ENCODE measurements at places on chromosomes 2 and 18. TPM values are rescaled to one million over a fixed set of nuclear protein-coding genes. Genes with fewer than 3 reads are reported as not detected.
A peak's percentile ranks its signal among the peaks of the same experiment; 100 is the strongest.

C2orf72 gene
- not detected for polyA plus RNA-seq

ASTL gene
- 0.50 TPM for polyA plus RNA-seq

REG1A gene
- not detected for polyA plus RNA-seq

AFF3 gene
- polyA plus RNA-seq: 0.50 TPM

HOXD12 gene
- not detected for polyA plus RNA-seq

CSRNP3 gene
- polyA plus RNA-seq: not detected

HOXD8 gene
- not detected for polyA plus RNA-seq

GALNT14 gene
- not detected for polyA plus RNA-seq

NT5DC4 gene
- polyA plus RNA-seq: not detected

C1QL2 gene
- polyA plus RNA-seq: not detected

REEP1 gene
- polyA plus RNA-seq: not detected

FOXI3 gene
- polyA plus RNA-seq: not detected

TRIM54 gene
- polyA plus RNA-seq: not detected

LINC00305 gene
- not detected for polyA plus RNA-seq

COL4A4 gene
- 0.05 TPM for polyA plus RNA-seq

PLCD4 gene
- 0.25 TPM for polyA plus RNA-seq

DNA sequence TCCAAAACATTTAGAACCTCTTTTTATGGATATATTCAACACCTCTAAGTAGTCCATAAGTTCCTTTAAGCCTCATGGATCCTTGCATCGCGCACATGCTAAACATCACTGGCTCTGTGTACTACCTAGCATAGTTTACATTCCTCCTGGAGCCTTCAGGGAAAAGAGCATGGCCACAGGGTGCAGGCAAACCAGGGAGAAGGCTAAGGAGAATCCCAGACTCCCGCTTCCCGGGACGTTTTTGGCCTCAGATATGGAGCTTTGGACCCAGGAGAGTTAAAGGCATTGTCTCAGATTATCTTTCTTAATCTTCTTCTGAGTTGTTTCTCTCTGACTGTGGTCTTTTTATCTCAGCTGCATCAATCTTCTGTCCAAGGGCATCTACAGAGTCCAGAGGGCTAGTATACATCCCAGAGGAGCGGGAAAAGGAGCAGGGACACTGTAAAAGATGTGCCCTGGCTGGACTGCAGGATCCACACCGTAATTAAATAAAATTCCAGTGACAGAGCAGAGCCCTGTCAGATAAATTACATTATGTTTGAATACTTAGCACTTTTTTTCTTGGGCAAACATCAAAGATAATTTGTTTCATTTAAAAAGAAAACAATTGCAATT lies 36.9 kb downstream of the RIT2 start:
- no peak for DNase-seq

DNA sequence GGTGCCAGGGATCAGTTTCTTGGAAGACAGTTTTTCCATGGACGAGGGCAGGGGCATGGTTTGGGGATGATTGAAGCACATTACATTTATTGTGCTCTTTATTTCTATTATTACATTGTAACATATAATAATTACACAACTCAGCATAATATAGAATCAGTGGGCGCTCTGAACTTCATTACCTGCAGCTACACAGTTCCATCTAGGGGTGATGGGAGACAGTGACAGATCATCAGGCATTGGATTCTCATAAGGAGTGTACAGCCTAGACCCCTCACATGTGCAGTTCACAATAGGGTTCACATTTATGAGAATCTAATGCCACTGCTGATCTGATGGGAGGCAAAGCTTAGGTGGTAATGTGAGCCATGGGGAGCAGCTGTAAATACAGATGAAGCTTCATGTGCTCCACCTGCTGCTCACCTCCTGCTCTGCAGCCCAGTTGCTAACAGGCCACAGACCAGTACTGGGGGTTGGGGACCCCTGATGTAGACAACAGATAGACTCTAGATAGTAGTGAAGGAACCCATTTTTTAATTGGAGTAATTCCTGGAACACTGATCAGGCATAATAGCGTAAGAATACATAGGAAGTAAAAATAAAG lies 41.5 kb upstream of the MC4R start:
- no peak for DNase-seq

GRCh38 chr2:204625135-204625534 lies 79.9 kb downstream of the PARD3B start:
- DNase-seq: no peak

DNA sequence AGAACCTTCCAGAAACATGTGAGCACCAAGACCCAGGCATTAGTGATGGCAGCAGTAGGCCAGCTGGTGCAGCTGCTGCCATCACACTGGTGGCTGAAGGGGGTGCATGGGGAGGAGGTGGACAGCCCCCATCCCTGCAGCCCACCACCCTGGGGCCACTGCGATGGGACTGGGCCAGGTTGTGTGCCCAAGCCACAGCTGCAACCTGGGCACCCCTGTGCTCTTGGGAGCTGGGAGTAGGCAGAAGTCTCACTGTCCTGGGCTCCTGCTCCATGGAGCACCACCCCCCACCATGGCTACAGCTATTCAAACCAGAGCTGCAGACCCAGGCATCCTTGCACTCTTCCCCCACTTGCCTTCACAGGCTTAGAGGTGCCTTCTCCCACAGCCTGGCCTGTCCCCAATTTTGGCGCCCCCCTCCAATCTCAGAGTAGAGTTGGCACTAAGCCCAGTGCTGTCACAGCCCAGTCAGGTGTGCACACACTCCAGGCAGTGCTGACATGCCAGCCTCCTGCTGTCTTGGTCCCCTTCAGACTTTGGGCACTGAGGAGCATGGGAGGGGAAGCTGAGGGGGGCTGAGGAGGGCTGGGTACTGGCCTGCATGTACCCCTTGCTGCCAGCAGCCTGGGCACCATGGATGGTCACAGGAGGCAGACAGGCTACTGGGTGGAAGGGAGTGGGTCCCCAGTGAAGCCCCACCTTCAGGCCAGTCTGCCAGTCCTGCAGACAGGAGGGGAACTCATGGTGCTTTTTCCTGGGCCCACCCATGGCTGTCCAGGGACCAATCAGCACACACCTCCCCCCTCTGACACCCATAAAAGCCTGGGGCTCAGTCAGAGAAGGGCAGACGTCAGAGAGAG lies 67.1 kb downstream of the CYP26B1 start:
- DNase-seq: no peak

DNA sequence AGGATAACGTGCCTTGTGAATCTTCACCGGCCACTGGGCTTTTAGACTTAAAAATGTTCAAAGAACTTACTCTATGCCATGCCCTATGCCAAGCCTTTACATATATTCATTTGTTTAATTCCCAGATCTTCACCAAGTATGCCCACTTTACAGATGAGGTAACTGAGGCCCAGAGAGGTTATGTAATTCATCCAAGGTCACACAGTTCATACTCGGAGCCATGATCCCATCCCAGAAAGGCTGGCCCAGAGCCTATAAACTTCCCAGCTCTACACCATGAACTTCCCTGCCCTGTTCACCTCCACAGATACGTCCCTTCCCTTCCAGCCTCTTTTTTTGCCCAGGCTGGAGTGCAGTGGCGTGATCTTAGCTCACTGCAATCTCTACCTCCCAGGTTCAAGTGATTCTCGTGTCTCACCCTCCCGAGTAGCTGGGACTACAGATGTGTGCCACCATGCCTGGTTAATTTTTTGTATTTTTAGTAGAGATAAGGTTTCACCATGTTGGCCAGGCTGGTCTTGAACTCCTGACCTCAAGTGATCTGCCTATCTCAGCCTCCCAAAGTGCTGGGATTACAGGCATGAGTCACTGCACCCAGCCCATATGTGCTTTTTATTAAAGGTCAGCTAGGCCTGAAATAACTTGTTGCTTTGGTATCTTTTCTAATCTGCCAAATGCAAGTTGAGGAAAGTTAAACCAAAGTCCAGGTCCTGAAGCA lies 44.1 kb downstream of the MTHFD2 start:
- no peak for DNase-seq

DNA sequence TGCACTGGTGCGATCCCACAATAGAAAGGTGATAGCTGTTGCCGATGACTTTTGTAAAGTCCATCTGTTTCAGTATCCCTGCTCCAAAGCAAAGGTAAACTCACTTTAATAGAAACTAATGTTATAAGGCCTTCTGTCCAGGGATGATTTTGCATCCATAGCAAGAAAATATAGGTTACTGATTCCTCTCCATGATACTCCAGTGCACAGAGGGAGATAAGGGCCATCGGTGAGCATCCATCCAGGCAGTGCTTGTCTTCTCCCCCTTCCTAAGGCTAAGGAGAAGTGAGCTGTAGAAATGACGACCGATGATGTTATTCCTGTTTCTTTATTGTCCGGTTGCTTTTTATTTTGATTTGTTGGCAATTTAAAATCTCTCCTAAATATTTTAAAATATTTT lies 32.1 kb downstream of the COX7A2L start:
- DNase-seq: no peak

DNA sequence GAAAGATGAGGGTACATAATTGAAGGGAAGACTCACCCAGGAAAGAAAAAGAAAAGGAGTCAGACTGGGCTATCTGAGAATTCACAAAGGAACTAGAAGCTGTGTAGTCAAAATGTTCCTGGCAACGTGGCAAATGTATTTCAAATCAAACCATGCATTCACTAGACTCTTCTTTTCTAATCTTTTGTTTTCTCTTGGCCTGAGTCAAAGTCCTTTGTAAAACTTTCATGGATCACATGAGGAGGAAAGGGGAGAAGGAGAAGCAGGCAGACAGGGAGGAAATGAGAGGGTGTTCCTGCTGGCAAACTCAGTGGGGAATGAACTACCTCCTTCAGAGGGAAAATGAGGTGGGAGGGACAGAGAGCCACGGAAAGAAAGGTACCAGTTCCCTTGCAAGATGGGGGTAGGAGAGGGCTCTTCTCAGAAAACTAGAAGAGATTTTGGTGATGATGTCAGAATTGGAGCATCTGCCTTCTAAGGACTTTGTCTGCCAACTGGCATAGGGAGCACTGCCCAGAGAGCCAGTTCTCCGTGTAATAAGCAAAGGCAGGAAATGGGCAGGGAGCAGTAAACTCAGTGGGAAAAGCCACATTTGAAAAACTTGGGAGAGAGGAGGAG lies 51.4 kb downstream of the SLC8A1 start:
- no peak for DNase-seq

GRCh38 chr2:237774811-237775553 lies 23.6 kb upstream of the RBM44 start:
- no peak for DNase-seq

DNA sequence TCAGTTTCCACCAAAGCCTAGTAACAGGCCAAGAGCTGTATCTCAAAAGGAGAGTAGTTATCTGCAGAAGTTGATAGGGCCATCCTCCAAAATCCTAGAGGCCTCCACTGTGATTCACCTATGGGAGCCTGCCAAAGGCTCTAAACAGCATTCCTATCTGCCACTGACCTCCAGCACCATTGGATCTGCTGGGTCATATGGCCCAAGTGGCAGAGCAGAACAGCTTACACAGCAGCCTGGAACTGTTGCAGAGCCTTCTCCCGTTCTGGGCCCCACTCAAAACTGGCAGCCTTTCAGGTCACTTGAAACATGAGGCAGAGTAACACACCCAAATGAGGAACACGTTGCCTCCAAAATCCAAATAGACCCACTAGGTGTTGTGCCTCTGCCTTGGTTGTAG lies 345.2 kb upstream of the RND3 start:
- DNase-seq: no peak

DNA sequence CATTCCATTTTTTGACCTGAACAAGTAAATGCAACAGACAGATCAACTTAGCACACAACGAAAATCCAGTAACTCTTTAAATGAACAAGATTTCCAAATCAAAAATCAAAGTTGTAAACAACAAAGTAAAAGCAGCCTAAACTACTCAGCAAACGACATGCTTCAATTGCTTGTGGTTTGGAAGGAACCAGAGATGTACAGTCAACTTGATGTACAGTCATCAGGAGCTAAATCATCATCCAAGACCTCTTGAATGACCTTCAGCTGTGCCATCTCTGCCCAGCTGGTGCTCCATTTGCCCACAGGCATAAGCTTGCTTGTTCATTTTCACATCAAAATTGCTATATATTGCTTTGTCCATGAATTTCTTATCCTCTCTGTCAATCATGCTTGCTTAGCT lies 109.8 kb downstream of the UPP2 start:
- no peak for DNase-seq

DNA sequence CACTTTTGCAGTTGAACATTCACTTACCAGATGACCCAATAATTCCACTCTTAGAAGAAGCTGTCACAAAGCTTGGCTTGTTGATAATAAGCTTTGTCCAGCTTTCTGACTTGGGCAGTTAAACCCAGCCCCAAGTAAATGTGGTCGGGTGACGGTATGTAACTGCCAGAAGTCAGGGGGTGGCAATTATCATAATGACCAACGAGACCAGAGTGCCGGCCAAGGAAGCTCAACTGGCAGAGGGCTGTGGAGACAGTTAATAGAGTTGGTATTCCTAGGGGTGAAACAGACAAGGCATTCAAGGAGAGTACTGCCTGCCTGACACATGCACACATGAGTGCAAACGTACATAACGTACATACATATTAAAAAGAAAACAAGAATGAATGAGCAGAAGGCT lies 116.7 kb downstream of the EIPR1 start:
- no peak for DNase-seq

DNA sequence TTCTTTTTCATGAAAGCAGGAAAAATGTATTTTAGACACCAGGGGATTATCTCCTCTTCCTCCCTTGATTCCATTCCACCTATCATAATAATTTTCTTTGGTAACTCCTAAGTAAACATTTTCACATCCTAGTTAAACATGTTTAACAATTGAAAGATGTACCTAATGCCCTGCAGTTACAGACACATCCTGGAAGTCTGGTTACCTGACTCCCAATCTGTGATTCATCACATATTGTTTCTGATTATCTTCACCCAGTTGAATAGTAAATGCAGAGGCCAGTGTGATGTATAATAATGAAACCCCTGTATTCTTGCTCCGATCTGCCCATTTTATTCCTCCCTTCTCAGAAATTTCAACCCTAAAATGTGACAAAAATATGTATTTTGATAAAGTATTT lies 1237.6 kb upstream of the LRRTM1 start:
- DNase-seq: no peak

DNA sequence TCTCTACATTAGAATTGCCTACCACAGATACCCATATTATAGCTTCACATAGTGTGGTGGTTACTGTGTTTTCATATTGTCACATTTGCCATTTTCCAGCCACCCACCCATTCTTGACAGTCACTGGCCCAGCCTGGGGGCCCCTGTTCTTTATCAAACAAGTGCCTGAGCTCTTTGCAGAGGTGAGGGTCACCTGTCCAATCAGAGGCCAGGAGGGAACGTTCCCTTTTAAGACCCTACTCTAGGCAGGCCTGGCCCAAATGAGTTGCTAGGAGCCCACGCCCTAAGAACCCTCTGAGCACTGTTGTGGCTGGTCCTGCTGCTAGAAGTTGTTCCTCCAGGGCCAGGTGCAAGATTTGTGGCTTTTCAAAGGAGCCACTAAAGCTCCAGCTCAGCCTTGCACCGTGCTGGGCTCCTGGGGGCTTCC lies 5.2 kb downstream of the IL37 start:
- no peak for DNase-seq

DNA sequence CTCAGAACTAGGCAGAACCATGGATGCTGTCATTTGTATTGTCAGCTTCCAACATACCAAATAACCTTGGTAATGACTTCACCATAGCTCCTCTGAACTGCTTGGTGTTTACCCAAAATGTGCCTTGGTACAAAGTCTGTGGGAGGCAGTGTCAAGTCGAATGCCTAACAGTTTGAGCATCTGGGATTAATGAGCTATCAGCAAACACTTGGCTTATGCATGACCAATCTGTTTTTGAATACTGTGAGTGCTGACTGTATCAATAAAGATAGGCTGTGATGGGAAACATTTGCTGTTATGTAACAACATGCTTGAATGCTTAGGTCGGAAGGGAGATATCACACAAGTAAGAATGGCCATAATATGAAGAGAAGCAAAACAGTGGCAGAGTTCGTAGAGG lies 455.4 kb downstream of the CMPK2 start:
- DNase-seq: no peak

- DNase-seq: no peak
Observed at GRCh38 chr2:220493871-220494525, 866.6 kb downstream of the SLC4A3 start.

- DNase-seq: peak; percentile 12
Observed at GRCh38 chr18:61551586-61551985, 218.4 kb downstream of the CDH20 start.

Data from naive thymus-derived CD8-positive, alpha-beta T cell (primary cell).